ENCODE measurements at places on chromosomes 12 and 14.

DNA sequence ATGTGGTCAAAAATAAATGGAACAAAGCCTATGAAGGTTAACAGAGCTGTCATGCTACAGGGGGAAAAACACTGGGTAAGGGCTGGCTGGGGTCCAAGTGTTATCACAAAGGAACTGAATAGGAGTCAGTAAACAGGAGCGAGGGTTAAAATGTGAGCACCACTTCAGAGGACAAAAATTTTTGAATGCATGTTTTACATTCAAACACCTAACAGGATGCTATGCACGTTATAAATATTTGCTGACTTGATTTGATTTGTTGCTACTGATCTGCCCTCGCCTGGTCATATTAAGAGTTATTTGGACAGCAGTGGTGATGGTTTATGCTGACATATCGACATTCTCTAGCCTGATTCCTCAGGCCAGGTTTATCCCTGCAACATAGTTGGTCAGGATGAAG is 7.4 kb upstream of the KTN1 start:
- no peak for DNase-seq

- DNase-seq = no peak
Measured at GRCh38 chr12:3871356-3871755, 1.8 kb downstream of the PARP11 start.

DNA sequence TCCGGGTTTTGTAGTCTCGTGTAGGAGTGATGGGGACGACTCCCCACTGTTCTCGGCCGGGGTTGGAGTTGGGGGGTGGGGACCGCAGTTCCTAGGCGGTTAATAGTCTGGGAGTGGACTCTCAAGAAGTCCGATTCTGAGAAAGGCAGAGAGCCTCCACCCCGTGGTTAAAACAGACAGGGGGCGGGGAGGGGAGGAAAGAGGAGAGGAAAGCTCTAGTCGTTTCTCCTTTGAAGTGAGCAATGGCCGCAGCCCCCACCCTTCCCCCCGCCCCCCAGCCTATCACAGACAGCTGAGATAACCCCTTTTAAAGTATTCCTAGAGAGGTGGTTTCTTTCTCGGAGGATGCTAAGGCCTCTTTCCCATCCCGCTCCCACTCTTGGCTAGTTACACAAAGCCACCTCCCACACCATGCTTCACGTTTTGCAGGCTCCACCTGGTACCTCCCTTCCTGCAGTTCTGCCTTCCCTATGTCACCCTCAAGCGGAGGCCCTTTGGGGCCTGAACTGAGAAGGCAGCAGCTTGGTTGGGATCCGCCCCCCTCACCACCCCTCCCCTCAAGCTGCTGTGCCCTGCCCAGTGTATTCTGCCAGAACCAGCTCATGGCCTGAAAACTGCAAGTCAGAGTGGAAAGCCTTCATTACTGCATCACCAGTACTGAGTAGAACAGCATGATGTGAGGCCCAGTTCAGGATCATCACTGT is 853 bp downstream of the USP5 start:
- DNase-seq = peak; percentile 40

GRCh38 chr12:70963081-70963660 is 42.6 kb upstream of the PTPRR start:
- DNase-seq = no peak

DNA sequence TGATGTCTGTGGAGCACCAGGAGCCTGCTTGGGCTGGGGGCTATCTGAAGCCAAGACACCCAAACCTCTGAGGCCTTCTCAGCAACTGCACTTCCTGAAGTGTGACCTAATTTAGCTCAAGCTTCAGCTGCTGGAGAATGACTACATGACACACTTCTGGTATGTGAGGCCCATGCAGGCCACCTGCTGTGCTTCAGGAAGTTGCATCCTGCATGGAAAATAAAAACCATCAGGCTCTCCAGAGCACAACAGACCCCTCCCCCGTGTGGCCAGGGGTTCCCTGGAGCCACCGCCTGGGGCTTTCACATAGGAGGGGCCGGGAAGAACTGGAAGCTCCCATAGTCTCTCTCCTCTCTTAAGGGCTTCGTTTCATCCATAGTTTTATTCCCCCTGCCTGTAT is 217.7 kb downstream of the SLC15A4 start:
- no peak for DNase-seq

GRCh38 chr14:60989599-60989998 is 8.6 kb downstream of the SLC38A6 start:
- DNase-seq = no peak

DNA sequence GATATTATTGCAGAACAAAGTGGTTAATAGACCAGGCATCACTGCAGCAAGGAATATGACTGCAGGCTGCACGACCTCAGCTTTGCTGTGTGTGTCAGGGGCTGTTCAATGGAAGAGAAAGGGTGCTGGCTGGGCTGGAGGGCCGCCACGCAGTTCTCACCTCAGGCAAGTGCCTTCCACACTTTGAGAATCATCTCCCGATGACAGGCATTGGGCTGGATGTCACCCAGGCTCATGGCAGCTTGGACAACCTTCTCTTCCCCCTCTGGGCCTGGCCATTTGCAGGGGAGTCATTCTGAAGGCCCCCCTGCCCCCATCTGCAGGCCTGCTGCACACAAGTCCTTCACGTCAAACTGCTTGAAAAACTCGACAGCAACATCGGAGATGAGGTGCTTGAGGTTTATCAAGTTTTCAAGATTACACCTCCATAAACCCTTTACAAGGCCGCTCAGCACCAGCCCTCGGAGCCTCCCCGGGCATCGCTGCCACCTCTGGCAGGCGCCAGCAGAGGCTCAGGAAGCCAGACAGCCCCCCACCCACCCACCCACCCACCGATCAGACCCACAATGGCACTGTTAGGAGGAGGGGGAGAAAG is 165.9 kb upstream of the GSC start:
- DNase-seq = no peak

DNA sequence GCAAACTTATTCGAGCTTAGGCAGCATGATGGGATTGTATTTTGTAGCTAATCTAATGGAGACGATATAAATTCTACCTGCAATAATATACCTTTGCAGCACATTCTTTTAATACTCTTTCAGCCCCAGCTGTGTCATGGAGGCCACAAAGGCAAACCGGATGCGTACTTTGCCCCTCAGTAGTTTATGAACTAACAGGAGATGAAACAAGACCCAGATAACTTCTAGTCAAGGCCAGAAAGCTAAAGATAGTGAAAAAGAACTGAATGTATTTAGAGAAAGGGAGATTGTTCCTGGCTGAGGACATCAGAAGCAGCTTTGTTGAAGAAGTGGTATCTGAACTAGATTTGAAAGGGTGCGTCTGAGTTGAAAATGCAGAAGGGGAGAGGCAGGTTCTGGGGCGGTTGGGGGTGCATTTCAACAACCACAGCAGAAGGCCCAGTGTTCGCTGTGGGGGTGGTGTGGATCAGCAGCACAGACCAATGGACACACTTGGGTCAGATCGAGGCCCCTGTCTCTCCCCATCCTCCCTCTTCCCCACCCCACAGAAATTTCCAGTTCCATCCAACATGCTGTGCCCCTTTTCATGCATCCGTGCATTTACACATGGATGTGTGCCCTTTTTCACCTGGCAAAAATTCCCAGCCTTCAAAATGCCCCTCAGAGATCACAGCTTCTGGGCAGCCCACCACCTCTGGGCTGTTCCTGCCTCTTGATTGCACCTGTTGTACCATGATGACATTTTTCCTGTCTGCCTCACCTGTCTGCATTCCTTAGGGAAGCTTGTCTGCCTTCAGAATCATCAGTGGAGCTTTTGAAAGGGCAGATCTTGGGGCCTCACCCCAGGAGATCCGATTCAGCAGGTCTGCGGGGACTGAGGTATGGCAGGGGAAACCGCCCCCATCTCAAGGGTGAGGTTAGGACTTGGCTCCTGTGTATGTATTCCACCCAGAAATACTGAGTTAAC is 2.2 kb downstream of the ZNF839 start:
- DNase-seq = no peak

DNA sequence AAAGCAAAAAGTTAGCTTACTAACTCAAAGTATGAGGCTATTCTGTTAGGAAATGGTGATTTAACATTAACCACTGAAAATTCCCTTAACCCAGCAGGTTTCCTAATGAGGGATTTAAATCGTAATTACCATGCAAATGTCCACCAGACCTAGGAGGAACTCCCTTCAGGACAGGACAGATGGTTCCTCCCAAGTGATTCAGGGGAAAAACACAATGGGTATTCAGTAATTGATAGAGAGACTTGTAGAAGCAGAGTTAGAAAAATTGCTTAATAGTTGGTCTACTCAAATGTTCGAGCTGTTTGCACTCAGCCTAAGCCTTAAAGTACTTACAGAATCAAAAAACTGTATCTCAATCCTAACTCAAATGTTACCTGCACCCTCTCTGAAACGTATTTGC is 21.6 kb downstream of the RERGL start:
- DNase-seq = no peak

- DNase-seq = no peak
Measured at GRCh38 chr14:56002876-56003625, 115.2 kb upstream of the PELI2 start.

DNA sequence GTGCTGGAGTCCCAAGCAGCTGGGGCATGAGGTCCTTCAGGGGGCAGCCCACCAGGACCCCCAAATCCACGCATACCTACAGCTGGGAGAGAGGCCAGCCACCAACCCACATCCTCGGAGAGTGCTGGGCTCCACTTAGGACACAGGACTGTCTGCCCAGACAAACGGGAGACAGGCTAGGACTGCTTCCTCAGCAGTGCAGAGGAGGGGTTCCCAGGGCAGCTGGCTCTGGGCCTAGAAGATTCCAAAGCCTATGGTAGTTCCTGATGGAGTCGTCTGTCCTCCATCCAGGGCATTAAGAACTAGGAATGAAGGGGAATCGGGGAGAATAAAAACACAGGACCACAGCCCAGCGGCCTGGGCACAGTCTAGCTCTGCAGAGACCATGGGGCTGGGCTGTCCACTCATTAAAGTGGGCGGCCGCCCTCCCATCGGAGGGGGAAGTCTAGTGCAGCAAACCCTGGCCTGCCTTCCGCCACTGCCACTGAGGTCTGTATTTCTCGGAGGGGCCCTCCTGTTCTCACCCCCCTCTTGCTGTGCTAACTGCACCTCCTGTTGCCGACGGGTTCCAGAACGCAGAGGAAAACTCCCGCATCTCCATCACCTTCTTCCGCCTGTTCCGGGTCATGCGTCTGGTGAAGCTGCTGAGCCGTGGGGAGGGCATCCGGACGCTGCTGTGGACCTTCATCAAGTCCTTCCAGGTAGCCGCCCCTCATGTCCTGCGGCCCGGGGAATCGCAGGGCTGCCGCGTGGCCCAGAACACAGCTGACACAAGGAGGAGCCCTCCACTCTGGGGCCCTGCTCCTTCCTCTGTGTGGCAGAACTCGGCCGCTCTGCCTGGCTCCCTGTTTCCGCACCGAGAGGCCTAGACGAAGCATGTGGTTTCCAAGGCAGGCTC is 143.5 kb upstream of the FKBP4 start:
- DNase-seq = no peak

GRCh38 chr12:66533767-66534166 is 145.1 kb downstream of the GRIP1 start:
- DNase-seq = no peak

- DNase-seq = no peak
Measured at GRCh38 chr14:53330441-53330840, 177.3 kb upstream of the DDHD1 start.

DNA sequence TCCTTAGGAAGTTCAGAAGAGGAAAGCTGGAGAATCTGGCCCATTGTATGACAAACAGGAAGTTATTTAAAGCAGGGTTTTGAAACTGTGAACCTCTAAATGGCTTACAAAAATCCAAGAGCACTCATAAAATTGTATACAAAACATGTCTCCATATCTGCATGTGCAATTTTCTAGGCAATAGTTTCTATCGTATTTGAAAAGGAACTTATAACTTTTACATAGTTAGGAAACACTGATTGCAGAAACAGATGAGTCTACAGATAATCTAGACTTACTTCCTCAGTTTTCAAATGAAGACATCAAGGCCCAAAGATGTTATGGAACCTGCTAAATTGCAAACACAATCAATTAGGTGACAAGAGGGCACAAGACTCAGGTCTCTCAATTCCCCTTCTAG is 53.3 kb upstream of the ETV6 start:
- no peak for DNase-seq

- no peak for DNase-seq
Measured at GRCh38 chr12:4483885-4484823, 38.5 kb upstream of the FGF6 start.

DNA sequence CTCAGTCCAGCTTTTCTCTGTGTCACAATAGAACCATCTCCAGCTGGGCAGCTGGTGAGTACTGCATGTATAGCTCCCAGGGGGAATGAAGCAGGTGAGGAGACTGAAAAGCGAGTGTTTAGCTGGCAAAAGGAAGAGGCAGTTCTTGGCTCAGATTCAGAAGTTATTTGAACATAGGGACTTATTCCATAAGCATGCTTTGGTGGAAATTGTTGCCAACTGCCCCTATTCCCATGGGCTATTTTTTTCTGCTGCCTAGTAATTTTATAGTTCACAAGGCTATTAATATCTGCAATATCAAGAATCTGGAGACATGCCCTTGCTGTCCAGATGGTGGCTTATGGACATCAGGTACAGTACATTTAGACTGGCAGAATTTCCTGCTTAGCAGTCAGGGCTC is 1112.7 kb downstream of the LRFN5 start:
- no peak for DNase-seq

DNA sequence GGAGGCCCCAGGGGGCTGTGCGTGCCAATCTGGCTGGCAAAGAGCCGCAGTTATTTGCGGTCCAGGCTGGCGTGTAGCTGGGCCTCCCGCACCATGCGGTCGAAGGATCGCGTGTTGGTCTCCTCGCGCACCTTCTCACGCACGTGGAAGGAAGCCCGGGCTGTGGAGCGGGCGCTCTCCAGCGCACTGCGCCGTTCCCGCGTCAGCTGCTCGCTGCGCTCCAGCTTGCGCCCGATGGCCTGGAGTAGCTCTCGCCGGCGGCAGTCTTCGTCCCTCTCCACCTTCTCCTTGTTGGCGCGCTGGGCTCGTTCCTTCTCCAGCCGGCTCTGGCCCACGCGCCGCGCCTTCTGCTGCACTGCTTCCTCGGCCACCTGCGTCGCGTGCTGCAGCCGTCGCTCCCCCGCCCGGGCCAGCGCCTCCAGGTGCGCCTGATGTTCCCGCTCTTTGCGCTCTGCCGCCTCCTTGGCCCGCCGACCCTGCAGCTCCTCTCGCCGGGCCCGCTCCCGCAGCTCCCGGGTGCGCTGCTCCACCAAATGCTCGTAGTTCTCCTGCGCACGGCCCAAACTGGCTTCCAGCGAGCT is 3.1 kb downstream of the CCDC177 start:
- no peak for DNase-seq

DNA sequence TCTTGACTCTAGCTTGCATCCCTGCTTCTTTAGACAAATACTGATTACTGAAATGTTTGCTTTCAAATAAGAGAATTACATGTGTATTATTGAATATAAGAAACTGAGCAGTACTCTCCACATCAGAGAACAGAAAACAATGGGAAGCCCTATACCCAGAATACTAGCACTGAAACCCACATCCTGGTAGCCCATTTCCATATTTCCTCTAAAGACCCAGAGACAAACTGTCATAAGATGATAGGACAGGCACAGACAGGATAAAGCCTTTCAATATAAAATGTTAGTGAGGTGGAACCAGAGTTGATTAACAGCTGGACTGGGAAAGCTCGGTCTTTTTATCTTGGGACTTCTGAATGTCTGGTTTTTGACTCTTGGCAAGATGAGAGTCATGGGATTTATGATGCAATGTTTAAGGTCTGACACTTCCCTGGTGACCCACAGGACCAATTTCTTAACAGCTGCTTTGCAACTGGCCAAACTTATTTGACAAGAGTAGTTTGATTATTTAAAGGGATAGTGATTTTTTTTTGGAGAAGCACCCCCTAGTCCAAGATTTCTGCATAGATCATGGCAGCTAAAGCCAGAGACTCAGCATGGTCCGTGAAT is 166.9 kb upstream of the ATXN7L3B start:
- DNase-seq = no peak

Measured in activated CD4-positive, CD25-positive, alpha-beta regulatory T cell (primary cell).